ENCODE measurements at places on chromosomes 5 and 9.

GRCh38 chr9:132474253-132474652, 64.2 kb downstream of the CFAP77 start:
- DNase-seq = no peak

DNA sequence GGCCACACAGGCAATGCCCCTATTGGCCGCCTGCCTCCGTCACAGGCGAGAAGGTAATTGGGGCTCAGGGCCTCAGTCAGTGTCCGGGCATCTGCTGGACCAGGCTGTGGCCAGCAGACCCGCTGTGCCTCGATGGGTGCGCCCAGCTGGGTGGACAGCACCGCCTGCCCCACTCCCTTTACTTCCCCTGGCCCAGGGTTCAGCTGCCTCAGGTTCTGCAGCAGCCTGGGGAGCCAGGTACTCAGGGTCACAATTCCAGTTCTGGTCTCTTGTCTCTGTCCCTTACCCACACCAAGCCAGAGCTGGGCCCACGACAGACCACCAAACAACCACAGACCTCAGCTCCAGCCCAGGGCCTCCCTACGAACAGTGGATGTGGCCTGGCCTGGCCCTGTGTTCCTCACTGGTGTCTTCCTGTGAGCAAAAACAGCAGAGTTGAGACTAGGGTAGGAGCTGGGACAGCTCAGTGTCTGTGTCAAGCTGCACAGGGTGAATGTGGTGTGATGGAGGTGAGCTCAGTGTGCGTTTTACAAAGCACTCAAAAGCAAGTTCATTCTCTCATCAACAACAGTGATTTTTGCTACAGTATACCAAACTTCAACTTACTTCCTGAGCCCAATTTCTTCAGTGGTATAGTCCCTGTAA, 33.4 kb upstream of the SUSD3 start:
- peak; percentile 28 for DNase-seq

DNA sequence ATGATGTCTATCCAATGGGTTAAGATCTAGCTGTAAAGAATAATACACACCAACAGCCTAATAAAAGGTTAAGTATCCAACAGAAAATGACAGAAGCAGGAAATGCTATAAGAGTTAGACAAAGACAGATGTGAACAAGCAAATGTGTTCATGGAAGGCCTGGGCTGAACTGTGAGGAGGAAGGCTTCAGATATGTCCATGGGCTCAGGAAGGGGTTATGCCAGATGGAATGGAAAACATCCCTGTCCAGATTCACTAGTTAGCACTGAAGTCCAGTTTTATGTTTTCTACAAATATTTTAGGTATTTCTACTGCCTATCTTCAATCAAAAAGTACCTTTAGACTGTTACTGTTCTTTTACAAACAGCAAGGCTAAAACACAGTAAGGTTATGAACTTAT, 27.1 kb downstream of the ERAP1 start:
- no peak for DNase-seq

DNA sequence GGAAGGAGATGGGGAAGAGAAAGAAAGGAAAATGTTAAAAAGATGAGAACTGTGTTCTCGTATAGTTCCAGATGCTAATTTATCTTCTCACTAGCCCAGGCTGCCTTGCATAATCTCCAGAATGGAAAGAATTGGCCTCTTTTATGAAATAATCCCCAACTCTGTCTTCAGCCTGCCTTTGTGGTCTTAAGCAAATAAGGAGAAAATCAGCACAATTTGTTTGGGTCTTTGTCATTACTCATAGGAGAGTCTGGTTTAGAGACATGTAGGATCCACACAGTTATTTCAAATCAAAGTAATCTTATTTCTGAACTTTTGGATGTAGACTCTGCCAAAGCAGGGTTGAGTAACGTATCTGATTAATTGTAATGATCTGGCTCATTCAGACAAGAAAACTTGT, 50.7 kb upstream of the CAMK4 start:
- no peak for DNase-seq

GRCh38 chr5:143084407-143084806, 314.2 kb downstream of the ARHGAP26 start:
- DNase-seq = no peak

- no peak for DNase-seq
Measured at GRCh38 chr5:82924226-82925060, 152.8 kb downstream of the TMEM167A start.

GRCh38 chr9:107215381-107215780, 67.7 kb upstream of the RAD23B start:
- DNase-seq = no peak

- no peak for DNase-seq
Measured at GRCh38 chr9:112061152-112061740, 113.9 kb downstream of the SUSD1 start.
